IMR-90 (cell line): ENCODE measurements at places on chromosomes 1 and 21. TPM values are rescaled to one million over a fixed set of nuclear protein-coding genes. Genes with fewer than 3 reads are reported as not detected.
A peak's percentile ranks its signal among the peaks of the same experiment; 100 is the strongest.

Gene IGSF9
- not detected in 2 replicates for total RNA-seq

Gene SPRR2F
- not detected in 2 replicates for total RNA-seq

Gene VAV3
- total RNA-seq, result 0.18 and 0.28 TPM in 2 replicates

Gene REN
- total RNA-seq, result 0.28 and 0.54 TPM in 2 replicates

Gene OPTC
- not detected in 2 replicates for total RNA-seq

DNA sequence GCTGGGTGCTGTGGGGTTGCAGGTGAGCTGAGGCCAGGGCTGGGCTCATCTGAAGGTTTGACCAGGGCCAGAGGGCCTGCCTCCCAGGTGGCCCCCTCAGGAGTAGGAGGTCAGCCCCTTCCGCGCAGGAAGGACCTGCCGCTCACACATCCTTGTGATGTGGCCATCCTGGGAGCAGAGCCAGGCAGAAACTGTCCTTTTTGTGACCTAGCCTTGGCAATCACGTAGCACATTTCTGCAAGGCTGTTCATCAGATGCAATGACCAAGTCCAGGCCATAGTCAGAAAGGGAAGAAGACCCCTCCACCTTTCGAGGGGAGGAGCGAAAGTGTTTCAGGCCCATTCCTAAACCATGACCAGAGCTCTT lies 55.5 kb upstream of the TRAPPC10 start:
- peaks cover 15% of the 10 kb centered on the region for H3K36me3 ChIP-seq
- no peak overlapping the region for H3K4me3 ChIP-seq
- peak; percentile 55 for DNase-seq
- no peaks in the 10 kb centered on the region for H3K27me3 ChIP-seq
- H3K4me1 ChIP-seq, result peaks cover 9% of the 10 kb centered on the region
- H3K27ac ChIP-seq, result no peak overlapping the region

- no peak overlapping the region for H3K4me3 ChIP-seq
- H3K27me3 ChIP-seq, result no peaks in the 10 kb centered on the region
- peaks cover 21% of the 10 kb centered on the region for H3K4me1 ChIP-seq
- DNase-seq, result no peak
- H3K27ac ChIP-seq, result no peak overlapping the region
These were observed 30.3 kb downstream of the SLC45A1 start for GRCh38 chr1:8348047-8348776.

DNA sequence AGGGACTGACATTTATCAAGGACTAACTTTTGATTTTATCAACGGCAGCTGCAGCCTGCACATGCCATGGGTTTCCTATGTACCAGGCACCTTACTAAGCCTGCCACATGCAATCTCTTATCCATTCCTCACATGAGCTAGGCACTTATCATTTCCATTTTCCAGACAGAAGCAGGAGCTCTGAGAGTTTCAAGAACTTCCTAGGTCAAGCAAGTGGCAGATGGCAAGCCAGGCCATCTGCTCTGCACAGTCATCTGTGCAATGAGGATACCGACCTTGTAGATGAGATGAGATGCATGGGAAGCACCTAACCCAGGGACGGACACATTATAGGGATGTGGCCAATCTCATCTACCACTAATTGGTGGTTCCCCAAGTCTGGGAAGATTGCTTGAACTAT lies 339.4 kb upstream of the USP24 start:
- no peaks in the 10 kb centered on the region for H3K36me3 ChIP-seq
- no peak overlapping the region for H3K4me3 ChIP-seq
- H3K27me3 ChIP-seq, result no peaks in the 10 kb centered on the region
- no peak for DNase-seq

DNA sequence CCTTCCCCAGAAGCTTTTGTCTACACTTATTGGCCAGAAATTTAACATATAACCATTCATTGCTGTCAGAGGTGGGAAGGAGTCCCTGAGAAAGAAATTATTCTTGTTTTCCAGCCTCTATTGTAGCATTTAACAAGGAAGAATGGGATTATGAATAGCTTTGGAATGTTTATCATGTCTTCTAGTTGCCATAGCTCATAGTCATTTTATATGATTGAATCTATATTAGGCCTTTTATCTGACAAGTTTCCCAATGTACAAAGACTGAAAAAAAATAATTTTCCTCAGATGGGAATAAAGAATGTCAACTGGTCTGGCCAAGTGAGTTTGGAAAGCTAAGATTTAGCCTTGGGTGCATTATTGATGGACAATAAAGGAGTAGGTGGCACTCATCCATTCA lies 28.3 kb downstream of the PTPRC start:
- no peak for DNase-seq
- H3K27me3 ChIP-seq, result no peaks in the 10 kb centered on the region
- H3K4me3 ChIP-seq, result no peak overlapping the region

DNA sequence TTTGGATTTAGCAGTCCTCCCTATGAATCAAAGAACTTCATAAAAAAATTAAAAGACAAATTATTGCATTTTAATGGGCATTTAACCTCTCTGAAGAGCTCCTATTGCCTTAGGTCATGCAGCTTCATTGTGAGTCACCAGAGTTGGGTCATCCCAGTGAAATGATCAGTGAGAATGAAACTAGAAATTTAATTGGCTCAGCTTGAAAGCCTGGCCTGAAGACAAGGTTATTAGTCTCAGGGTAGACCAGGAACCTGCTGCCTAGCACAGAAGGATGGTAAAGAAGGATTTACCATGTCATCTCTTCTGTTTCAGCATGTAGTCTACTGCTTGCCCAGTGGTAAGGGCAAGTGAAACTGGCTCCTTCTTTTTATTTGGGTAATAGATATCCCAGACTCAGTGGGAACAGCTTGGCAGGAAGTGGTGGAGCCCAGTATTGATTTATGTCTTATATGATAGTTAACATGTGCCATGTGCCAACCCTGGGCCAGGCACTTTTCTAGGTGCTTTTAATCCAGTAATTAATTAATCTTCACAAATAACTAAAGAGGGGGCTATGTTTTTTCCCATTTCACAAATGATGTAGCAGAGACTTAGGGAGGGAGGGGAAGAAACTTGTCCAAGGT lies 23.6 kb downstream of the LAMC2 start:
- no peak overlapping the region for H3K27ac ChIP-seq
- H3K27me3 ChIP-seq, result no peaks in the 10 kb centered on the region; the same call in 1 of the 2 replicates
- peaks cover 4% of the 10 kb centered on the region; the same call in 1 of the 2 replicates for H3K4me1 ChIP-seq
- no peaks in the 10 kb centered on the region for H3K36me3 ChIP-seq
- peak; percentile 92 for DNase-seq

- no peaks in the 10 kb centered on the region for H3K27me3 ChIP-seq
- H3K27ac ChIP-seq, result no peak overlapping the region
- peaks cover 51% of the 10 kb centered on the region for H3K4me1 ChIP-seq
- H3K36me3 ChIP-seq, result no peaks in the 10 kb centered on the region; the same call in 1 of the 2 replicates
- H3K4me3 ChIP-seq, result no peak overlapping the region
These were observed 30.1 kb downstream of the SPSB1 start for GRCh38 chr1:9322661-9323244.

GRCh38 chr1:14994841-14995437 lies 158.6 kb upstream of the TMEM51 start:
- no peak overlapping the region for H3K4me3 ChIP-seq
- no peak for DNase-seq
- H3K27ac ChIP-seq, result no peak overlapping the region
- H3K4me1 ChIP-seq, result peaks cover 23% of the 10 kb centered on the region
- no peaks in the 10 kb centered on the region for H3K27me3 ChIP-seq

GRCh38 chr1:108665067-108665466 lies 4.2 kb upstream of the HENMT1 start:
- peaks cover 2% of the 10 kb centered on the region; the same call in 1 of the 2 replicates for H3K4me1 ChIP-seq
- H3K27me3 ChIP-seq, result no peaks in the 10 kb centered on the region
- H3K36me3 ChIP-seq, result no peaks in the 10 kb centered on the region
- no peak for DNase-seq
- H3K27ac ChIP-seq, result no peak overlapping the region

DNA sequence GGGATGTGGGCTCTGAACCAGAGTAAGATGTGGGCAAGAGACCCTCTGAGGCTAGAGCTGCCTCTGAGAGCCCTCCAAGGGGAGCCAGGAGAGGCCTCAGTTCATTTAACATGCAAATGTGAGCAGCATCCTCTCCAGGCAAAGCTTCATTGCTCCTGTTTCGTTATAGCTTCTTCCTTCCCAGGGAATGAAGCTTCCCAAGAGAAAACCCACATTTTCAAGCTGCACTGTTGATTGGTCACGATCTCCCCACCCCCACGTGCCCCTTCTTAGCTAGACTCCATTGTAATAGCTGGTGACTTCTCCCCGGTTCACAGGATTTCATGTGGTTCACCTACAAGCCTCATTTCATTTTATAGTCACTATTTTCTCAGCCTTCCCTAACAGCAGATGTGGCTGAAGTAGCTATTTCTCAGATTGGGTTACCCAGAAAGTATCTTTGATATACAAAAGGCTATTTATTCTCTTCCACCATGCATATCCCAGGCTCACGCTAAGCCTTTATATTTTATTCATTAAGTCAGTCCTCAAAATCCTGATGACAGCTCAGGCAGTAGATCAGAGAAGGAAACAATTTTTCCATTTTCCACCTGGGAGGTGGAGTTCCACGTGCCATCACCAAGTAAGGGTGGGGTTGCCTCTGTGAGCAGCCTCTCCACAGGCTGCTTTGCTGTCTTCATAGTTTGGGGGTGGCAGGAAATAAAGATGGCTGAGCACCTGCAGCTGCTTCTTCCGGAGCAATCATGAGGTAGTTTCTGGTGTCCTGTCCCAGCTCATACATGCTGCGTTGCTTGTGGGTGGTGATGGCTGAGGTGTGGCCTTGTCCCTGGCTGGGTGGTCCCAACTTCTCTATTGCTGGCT lies 178.3 kb upstream of the RAB4A start:
- H3K27me3 ChIP-seq, result peaks cover 24% of the 10 kb centered on the region; the same call in 1 of the 2 replicates
- DNase-seq, result no peak
- H3K27ac ChIP-seq, result no peak overlapping the region
- no peak overlapping the region for H3K4me3 ChIP-seq

DNA sequence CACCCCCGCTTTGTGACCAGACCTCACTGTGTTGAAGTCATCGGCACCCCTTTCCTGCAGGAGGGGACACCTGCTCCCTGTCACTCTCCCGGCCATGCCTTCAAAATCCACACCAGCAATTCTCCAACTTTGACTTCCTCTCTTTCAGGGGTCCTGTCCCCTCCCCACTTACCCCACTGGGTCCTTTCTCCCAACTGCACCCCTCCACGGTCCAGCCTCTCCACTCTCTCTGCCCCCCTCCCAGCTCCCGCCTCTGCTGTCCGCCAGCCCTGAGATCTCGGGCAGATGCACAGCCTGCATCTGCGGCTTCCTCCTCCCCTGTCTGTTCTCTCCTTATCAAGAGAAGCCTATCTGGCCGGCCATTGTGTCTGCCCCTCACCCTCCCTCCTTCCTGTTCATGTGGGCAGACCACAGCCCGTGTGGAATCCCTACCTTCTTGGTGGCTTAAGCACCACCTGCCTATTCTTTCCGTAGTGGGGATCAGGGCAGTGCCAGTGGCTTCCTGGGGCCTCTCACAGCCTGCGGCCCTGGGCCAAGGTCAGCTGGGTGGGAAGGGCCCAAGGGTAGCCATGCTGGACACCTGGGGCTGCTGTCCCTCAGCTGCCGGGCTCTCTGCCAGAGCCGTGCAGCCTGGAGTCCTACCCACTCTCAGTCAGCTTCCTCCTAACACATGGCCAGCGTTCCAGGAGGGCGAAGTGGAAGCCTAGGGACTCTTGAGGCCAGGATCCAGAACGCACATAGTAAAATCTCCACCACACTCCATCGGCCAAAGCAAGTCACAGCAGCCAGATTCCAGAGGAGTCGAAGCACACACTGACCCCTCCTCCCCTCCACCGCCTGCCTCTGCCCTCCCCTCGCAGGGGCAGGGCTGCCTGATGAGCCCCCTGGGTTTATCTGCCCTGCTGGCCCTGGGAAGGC lies 5.1 kb upstream of the HES4 start:
- no peaks in the 10 kb centered on the region for H3K27me3 ChIP-seq
- DNase-seq, result peak; percentile 66
- H3K27ac ChIP-seq, result no peak overlapping the region
- H3K36me3 ChIP-seq, result no peaks in the 10 kb centered on the region
- peaks cover 8% of the 10 kb centered on the region for H3K4me1 ChIP-seq
